Activated CD4-positive, alpha-beta T cell treated with anti-CD3 and anti-CD28 coated beads, Interleukin-2, amount 50 U/mL, for 16 hours (primary cell): ENCODE measurements at places on chromosomes 16 and 17.
A peak's percentile ranks its signal among the peaks of the same experiment; 100 is the strongest.

- peak; percentile 67 for DNase-seq
These were observed 1.6 kb downstream of the MYO1C start for GRCh38 chr17:1490643-1491442.

DNA sequence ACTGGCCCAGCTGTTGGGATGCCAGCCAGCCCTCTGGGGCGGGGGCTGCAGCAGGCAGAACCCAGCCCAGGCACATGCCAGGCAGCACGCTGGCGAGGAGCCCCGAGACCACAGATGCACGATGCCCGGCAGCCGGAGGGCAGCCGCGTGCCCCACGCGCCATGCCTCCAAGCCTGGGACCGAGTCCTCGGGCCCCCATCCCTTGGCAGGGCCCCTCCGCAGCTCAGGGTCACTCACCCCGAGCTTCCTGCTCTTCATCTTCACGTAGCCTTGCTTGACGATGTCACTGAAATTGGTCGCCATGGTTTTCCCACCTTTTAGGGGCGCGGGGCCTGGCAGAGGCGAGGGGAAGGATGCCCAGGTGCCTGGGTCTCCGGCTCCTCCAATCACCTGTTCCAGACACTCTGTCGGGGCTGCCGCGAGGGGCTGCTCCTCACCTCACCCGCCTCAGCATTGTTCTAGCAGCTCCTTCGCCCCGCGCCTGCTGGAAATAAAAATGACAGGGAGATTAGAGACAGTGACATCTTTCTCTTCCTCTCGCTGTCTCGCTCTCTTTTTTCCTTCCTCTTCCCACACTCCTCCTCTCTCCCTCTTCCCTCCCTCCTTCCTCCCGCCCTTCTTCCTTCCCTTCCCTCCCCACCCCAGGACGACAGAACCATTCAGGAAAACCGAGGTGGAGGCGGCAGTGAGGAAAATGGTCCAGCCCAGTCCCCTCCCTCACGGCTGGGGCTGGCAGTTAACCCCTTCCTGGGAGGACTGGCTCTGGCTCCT is 6.9 kb downstream of the DOK4 start:
- no peak for DNase-seq

GRCh38 chr16:15483857-15484256 is 49.5 kb downstream of the BMERB1 start:
- DNase-seq, result no peak

DNA sequence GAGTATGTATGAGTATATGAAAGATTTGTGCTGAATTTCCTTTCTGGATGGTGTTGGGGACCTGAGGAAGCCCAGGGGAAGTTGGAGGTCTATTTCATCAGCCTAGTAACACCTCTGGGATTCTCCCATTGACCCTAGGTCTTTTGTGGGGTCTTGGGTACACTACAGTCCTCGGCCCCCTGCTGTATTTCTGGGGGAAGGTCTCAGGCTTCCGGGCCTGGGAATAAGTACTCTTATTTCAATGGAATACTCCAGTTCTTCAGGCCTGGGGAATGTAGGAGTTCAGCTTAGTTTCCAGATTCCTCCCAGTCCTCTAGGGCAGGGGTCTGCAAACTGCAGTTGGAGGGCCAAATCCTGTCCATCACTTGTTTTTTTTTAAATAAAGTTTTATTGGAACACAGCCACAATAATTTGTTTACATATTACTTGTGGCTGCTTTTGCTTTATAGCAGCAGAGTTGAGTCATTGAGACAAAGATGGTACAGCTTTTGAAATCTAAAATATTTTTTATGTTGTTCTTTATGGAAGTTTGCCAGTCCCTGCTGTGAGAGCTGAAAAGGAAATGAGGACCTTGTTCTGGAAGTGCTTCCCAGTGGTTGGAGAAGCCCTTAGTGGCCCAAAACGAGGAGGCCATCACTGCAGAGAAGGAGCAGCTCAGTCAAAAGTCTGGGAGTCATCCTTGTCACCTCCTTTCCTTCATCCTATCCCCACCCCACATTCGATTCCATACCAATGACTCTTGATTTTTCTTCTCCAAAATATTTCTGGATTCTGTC is 142.5 kb upstream of the HS3ST2 start:
- DNase-seq, result no peak

DNA sequence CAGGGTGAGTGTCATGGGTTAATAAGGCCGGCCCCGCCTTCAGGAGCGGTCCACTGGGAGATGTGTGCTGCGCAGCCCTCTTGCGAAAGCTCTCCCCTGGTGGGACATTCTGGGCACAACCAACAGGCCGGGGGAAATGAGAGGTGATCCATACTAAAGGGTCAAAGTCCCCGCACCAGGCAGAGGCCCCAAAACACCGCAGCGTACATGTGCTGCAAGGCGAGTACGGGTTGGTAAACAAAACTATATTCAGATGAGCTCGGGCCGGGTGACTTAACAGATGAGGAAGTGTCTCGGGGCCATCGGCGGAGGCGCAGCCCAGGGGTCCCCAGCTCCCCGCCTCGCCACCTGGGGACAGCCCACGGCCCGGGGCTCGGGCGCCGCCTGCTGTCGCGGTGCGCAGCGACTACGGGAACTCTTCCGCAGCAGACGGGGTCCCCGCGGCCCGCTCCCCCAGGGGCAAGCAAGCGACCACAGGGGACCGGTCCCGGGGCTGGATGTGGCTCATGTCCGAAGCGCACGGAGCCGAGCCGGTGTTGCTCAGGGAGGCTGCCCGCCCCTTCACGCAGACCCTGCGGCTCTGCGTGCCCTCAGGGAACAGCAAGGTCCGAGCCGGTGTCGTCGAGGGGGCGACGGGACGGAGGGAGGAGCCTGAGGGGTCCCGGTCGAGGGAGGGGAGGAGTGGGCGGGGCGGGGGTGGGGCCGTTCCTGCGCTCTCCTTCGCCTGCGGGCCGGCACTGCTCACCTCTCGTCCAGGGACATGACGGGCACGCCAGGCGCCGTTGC is at the start of gene RAB37:
Gene RAB37, plus strand, starts transcription at position 744 of the 786 bp plus-strand sequence. Its CDS starts 17 bp downstream, at position 761.
- no peak for DNase-seq

- no peak for DNase-seq
These were observed 167.7 kb upstream of the WSCD1 start for GRCh38 chr17:5902181-5903140.

DNA sequence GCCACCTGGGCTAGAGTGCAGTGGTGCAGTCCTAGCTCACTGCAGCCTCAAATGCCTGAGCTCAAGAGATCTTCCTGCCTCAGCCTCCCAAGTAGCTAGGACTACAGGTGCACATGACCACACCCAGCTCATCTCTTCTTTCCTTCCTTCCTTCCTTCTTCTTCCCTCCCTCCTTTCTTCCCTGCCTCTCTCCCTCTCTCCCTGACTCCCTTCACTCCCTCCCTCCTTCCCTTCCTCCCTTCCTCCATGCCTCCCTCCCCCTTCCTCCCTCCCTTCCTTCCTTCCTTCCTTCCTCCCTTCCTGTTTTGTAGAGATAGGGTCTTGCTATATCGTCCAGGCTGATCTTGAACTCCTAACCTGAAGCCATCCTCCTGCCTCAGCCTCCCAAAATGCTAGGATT is 23.5 kb upstream of the USP36 start:
- no peak for DNase-seq

- DNase-seq, result no peak
These were observed 16.8 kb downstream of the KRT33A start for GRCh38 chr17:41333836-41334235.

DNA sequence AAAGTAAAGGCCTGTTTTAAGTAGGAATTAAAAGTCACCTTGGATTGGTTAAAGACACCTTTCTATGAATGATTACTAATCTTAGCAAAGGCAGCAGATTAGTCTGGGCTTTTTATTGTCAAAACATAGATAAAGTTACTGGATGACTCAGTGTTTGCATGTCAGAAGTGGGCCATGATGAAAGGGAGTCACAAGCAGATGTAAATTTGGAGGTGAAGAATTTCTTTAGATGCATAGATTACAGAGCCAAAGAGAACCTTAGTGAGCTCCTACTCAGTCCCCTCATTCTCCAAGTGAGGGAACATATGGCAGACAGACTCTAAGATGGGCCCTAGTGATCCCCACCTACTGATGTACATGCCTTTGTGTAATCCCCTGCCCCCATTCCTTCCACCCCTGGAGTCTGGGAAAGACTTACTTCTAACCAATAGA is 124.5 kb downstream of the HS3ST3A1 start:
- no peak for DNase-seq

- no peak for DNase-seq
These were observed 172.2 kb downstream of the SEC14L1 start for GRCh38 chr17:77312786-77313599.

GRCh38 chr16:85289760-85290625 is 177.7 kb upstream of the CIBAR2 start:
- no peak for DNase-seq

GRCh38 chr17:38328620-38329019 is 15.1 kb downstream of the GPR179 start:
- no peak for DNase-seq

DNA sequence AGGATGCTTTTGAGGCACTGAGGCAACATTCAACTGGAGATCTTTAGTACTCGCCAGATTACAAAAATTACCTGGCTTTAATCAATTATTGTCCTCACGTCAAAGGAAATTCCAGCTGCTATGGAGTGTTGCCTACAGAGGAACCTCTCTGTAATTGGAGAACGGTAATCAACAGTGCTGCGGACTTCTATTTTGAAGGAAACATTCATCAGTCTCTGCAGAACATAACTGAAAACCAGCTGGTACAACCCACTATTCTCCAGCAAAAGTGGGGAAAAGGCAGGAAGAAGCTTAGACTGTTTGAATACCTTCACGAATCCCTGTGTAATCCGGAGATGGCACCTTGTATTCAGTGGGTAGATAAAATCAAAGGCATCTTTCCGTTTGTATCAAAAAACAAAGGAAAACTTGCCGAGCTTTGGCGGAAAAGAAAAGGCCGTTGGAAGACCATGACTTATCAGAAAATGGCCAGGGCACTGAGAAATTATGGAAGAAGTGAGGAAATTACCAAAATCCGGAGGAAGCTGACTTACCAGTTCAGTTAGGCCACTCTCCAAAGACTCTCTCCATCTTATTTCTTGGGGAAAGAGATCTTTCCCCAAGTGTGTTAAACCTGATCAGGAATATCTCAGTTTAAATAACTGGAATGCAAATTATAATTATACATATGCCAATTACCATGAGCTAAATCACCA is 3.0 kb downstream of the SLC35G3 start:
- no peak for DNase-seq

DNA sequence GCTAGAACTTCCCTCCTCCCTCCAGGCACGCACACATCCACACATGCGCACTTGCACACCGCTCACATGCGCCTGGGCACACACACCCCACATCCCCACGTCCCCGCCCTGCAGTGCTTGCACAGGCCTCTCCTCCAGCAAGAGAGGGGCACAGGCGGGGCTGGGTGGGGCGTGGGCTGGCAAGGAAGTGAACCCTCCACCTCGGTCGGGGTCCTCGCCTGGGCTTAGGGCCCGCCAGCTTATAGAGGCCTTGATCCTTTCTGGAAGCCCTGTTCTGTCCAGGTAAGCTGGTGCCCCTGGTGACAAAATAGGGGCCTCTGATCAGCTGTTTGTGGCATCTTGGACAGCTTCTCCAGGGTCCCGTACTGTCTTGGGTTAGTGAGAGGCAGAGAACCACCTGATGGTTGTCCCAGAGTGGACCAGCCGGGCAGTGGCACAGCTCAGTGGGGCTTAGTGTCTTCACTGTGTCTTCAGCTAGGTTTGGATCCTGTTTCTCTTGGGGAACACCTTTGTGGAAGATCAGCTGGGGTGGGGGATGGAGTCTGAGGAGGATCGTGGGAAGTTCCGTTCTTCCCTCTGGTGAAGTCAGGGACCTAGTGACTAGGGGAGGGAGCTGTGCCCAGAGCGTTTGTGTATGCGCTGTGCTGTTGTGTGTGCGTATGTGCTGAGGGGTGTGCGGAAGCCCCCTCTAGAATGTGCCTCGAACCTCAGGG is 12.1 kb downstream of the TBX4 start:
- no peak for DNase-seq

DNA sequence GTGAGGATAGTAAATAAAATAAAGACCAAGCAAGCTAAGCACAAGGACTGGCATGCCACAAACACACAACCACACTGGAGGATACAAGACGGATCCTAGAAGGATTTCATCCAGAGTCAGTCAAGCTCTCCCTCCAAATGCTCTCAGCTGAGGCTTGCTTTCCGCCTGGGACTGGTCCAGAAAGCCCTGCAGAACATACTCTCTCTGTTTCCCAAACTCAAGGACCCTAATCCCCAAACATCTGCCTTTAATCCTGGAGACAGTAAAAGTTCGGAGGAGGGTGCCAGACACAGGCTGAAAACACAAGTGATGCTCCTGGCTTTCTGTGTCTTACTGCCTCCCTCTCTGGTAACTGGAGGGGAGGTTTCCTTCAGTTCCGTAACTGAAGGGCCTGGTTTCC is 5.3 kb upstream of the HSD11B2 start:
- no peak for DNase-seq

GRCh38 chr16:9012848-9013507 is 49.3 kb upstream of the USP7 start:
- DNase-seq, result no peak

DNA sequence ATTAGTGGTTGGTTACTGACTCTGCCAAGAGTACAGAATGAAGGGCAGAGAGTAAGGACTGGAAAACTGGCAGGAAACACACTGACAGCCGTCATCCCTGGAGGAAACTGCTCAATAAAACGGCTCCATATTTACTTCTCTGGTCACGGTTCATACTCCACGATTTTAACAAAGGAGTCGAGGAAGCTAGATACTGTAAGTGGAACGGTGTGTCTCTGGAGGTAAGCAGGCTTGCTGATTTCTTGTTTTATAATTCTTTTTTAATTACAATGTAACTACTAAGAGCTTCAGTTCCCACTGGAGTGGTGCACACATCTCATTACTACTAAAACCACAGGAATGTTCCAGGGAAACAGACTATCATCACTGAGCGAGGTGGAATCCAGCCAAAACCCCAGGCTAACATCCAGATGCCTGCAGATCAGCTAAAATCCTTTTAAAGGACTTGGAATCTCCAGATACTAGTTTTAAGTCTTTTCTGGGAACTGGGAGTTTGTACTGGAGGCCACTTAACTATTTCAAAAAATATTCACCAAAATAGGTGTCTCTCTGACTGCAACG is 17.8 kb downstream of the SERPINF1 start:
- no peak for DNase-seq

GRCh38 chr17:78269955-78270381 is 38.5 kb downstream of the TMEM235 start:
- DNase-seq, result no peak

- DNase-seq, result no peak
These were observed 1.8 kb upstream of the WDR90 start for GRCh38 chr16:647173-647902.

DNA sequence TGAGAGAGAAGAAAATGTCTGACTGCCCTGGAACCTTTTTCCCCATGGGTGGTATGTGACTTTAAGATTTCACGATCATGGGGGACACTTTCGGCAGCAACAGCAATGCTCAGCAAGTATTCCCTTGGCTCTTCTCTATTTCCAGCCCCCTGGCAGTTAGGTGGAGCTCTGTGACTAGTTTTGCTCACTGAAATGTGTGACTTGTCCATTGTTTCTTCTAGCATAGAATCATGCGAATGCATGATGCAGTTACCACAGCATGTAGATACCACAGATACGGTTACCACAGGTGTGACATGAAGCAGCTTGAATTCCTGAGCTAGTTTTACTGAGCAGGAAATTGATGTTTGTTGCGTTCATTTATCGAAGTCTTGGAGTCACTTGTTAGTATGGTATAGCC is 1034.5 kb upstream of the EEF2KMT start:
- no peak for DNase-seq
